ENCODE measurements at places on chromosomes 12 and 14.

GRCh38 chr12:109758426-109759420, 45.1 kb downstream of the FAM222A start:
- DNase-seq = peak; percentile 49

DNA sequence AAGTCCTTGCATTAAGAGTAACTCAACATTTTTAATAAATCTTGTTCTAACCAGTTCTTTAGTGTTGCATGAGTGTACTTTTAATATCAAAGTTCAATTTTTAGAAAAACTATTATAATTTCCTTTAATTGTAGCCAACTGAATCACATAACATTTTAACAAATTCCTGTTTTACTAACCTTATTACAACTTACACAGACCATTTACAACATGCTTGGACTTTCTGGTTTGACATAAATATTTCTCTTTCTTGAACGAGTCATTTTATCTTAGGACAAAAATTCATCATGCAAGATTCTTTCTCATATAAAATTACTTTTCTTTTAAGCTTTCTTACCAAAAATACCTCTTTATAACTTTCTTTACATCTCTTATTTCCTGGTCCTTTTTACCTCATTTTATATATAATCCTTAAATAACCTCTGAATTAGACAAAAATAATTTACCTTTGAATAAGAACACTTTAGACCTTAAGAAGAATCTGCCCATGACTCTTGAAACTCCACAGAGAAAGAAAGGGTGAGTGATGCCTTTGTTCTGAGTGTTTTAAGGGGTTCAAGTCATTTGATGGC, 3.9 kb downstream of the SLCO1A2 start:
- no peak for DNase-seq

DNA sequence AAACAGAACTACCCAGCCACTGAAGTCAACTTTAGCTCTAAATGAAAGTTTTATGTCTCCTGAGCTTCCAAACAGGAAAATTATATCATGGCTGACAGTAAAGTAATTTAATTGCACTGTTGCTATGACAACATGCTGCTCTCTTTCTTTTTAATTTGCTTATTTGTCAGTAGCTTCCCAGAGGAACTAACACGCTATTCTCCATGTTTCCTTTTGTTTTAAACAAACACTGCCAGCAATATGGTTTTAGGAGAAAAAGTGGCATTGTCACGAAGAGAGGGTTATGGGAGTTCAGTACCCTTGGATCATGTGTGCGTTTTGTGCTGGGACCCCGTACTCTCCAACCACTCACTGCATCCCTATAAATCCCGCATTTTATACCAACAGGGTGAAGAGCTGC, 1.9 kb downstream of the FOXN3 start:
- DNase-seq = no peak

GRCh38 chr12:92943482-92944250, 14.6 kb upstream of the EEA1 start:
- DNase-seq = no peak

GRCh38 chr14:24938593-24938992, 111.4 kb downstream of the STXBP6 start:
- no peak for DNase-seq

DNA sequence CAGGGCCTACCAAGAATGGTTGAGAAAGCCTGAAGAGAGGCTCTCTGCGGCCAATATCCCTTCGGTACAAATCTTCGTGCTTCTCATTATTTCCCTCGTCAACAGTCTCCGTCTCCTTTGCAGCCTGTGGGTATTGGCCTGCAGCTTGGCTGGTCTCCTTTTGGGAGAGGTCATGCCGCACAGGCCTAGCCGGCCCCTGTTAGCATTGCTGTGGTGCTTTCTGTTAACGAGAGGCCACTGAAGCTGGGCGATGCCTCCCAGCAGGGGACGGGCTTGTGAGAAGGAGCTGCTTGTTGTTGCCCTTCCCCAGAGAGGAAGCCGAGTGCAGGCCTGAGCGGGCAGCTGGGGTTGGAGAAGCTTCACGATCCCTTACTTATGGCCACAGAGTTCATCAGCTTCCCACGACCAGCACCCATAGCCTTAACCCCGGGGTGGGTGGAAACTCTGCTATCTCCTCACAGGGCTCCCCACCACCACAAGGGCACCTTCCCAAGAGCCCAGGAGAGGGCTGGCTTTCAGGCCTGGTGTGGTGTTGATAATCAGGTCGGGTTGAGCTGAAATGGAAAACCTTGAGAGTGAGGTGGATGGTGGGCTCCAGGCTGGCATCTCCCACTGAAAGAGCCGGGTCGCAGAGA, 228.6 kb downstream of the ZFP36L1 start:
- no peak for DNase-seq

DNA sequence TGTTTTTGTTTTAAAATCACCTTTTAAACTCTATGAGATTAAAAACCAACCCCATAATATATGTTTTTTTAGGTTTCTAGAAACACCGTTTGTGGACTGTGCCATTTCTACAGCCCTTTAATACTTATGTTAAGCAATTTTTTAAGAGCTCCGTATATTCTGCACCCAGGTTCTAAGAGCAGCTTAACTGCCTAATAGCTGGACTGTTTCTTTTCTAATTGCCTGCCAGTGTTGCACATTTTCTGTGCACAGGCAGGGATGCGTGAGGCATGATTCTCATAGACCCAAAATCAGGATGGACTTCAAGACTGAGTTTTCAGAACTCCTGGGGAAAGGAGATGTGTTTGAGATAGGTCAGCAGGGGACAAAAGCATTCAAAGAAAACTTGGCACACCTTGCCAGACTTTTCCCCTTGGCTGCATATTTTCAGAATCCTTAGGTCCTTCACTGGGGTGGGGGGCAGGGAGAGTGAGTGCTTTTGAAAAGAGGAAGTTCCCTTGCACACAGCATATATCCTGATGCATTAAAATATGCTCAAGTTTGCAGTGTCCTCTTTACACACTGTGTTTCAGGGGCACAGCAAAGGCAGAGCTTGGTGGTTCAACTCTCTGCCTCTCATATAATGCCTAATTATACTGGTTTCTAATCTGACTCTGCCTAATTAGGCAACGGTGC, 27.9 kb downstream of the TMEM30B start:
- no peak for DNase-seq

GRCh38 chr14:46686652-46687051, 35.1 kb upstream of the RPL10L start:
- DNase-seq = no peak

DNA sequence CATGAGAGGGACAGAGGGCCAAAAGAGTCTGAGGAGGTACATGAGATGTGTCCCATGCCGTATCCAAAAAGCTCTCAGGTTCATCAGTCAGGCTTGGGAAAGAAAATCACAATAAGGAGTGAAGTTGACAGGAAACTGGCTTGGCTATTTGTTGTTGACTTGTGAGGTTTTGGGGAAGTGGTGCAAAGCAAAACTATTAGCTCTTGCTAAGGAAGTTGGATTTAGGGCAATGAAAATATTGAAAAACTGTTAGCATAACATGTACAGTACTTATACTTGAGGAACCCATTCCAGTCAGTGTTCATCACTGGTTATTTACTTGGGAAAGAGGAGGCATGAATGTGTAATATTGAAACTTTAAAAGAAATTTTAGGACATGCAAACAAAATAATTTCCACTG, 145.9 kb downstream of the DUSP6 start:
- DNase-seq = no peak

- DNase-seq = no peak
Measured at GRCh38 chr14:92280554-92281262, 42.3 kb upstream of the SLC24A4 start.
